ENCODE measurements at places on chromosomes 3 and 15.

GRCh38 chr3:9226326-9226725 is 23.1 kb downstream of the SRGAP3 start:
- no peak for DNase-seq

- DNase-seq = no peak
Observed at GRCh38 chr3:188264226-188265207, 110.6 kb downstream of the LPP start.

GRCh38 chr15:65134538-65134937 is 930 bp upstream of the PDCD7 start:
- DNase-seq = no peak

- no peak for DNase-seq
Observed at GRCh38 chr15:88276821-88277410, 20.4 kb upstream of the NTRK3 start.

DNA sequence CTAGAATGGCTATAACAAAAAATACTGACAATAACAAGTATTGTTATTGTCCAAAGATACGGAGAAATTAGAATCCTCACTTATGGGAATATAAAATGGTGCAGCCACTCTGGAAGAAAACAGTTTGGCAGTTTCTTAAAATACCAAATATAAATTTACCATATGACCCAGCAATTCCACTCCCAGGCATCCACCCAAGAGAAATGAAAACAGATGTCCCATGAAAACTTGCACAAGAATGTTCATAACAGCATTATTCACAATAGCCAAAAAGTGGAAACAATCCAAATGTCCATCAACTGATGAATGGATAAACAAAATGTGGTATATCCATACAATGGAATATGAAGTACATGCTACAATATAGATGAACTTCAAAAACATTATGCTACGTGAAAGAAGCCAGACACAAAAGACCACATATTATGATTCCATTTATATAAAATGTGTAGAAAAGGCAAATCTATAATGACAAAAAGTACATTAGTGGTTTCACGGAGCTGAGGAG is 9.4 kb downstream of the AAGAB start:
- no peak for DNase-seq

DNA sequence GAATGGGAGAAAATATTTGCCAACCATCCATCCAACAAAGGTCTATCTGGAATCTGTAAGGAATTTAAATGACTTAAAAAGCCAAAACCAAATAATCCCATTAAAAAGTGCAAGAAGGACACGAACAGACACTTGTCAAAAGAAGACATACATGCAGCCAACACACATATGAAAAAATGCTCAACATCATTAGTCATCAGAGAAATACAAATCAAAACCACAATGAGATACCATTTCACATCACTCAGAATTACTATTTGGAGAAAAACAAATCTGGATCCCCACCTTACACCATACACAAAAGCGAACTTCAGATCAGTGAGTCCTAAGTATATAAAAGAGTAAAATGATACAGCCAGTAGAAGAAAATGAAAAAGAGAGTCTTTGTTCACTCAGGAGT is 58.6 kb upstream of the MNS1 start:
- DNase-seq = no peak

GRCh38 chr3:119849126-119849525 is 67.2 kb downstream of the NR1I2 start:
- DNase-seq = no peak

- DNase-seq = no peak
Observed at GRCh38 chr3:196519718-196520082, 4.6 kb upstream of the SMCO1 start.

DNA sequence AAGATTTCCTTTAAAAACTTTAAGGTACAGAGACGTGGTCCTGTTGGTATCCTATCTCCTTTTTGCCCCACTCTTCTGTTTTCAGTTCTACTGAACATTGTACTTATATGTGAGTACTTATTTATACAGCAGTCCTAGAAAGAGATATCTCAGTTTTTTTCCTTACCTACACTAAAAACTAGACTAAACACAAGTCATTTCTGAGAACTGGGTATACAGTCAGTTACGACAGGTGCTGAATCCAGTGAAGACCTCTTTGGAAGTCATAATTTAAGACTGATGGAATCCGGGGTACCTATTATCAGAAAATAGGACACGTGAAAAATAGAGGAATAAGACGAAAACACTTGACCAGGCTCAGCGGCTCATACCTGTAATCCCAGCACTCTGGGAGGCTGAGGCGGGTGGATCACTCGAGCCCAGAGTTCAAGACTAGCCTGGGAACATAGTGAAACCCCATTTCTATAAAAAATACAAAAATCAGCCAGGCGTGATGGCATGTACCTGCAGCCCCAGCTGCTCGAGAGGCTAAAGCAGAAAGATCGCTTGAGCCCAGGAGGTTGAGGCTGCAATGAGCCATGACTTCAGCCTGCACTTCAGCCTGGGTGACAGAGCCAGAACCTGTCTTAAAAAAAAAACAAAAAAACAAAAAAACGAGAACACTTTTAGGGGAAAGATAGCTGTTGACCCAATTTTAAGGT is 76.3 kb downstream of the KLHL25 start:
- DNase-seq = no peak

DNA sequence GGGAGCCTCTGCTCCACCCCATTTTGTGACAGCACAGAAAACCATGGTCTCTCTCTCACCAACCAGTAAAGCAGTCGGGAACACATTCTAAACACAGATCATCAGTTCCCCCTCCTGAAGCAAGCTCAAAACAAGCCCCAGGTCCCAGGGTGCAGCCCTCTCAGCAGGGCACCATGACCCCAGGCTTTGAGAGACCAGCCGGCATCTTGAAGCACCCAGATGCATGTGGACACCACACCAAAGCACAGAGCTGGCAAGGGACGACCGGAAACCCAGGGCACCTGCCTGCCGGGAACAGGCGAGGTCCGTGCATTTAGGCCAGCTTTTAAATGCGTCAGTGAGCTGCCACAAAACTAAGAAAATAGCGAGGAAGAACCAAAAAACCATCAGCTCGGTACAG is 103.2 kb upstream of the IQSEC1 start:
- no peak for DNase-seq

GRCh38 chr3:119628816-119629445 is 31.2 kb downstream of the PLA1A start:
- DNase-seq = no peak

- DNase-seq = no peak
Observed at GRCh38 chr15:81103857-81104256, 30.2 kb upstream of the CFAP161 start.

DNA sequence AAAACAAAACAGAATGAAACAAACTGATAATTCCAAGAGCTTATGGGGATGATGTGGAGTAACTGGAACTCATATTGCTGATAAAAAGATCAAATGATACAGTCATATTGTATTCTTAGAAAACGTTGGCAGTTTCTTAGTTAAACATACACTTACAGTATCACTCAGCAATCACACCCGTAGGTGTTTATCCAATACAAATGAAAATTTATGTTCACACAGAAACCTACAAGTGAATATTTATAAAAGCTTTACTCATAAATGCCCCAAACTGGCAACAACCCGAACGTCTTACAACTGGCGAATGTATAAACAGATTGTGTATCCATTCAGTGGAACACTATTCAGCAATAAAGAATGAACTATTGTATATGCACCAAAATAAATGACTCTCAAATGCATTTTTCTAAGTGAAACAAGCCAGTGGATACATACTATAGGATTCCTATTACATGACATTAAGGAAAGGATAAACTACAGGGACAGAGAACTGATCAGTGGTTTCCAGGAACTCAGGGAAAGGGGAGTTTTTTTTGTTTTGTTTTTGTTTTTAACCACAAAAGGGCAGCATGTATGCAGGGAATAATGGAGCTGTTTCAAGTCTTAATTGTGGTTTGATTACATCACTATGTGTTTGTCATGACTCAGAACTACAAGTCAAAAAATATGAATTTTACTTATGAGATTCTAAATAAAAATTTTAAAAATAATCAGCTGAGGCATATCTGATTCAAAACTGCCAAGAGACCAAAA is 71.8 kb upstream of the NDUFB4 start:
- no peak for DNase-seq

DNA sequence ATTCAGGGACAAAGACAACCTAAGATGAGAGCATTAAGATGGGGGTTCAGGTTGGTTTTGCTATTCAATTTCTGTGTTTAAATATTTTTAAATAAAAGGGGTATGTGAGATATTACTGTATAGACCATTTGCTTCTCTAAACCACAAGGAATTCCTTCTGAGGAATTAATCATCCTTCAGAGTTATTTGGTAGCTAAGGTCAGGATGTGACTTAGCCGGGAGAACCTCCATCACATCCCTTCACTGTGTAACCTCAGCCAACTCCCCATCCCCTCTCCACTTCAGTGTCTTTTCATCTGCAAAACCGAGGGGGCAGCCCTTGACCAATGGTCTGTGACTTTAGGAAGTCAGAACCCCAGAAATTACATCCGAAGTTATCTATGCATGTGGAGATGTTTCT is 48.7 kb upstream of the SKOR1 start:
- DNase-seq = no peak
